Activated CD4-positive, alpha-beta T cell treated with anti-CD3 and anti-CD28 coated beads, Interleukin-2, Interleukin-4, amounts not matched to agents 100 ng/mL and 50 ng/mL, durations not matched to agents 16 hours and 8 hours (primary cell): ENCODE measurements at places on chromosomes 11 and 22.
A peak's percentile ranks its signal among the peaks of the same experiment; 100 is the strongest.

- no peak for DNase-seq
Measured at GRCh38 chr11:22407267-22407666, 69.1 kb downstream of the SLC17A6 start.

DNA sequence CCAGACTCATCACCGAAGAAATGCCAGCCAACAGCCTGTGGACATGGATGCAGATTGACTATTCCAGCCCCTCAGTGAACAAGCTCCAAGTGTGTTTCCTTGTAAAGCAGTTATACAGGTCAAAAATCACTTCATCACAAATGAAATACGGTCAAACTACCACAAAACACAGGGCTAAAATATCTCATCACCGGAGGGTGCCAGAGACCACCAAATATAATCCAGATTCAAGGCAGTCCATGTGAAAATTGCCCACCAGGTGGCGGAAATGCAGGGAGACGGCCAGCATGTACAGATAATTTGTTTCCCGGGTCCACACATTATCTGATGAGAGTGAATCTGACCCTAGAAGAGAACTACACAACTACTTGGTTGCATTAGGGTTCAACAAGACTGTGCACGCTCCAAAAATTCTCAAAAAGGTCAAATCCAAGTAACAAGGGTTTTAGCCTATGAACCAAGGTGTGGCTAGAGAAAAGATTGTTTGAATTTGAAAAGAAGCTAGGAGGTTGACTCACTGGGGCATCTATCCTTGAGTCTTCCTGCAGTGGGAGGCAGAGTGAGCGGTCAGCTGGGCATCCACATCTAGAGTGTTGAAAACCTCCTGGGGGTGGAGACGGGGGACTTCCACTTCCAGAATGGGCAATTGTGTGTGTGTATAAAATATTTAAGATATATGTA lies 71.7 kb downstream of the IGLL5 start:
- peak; percentile 54 for DNase-seq

DNA sequence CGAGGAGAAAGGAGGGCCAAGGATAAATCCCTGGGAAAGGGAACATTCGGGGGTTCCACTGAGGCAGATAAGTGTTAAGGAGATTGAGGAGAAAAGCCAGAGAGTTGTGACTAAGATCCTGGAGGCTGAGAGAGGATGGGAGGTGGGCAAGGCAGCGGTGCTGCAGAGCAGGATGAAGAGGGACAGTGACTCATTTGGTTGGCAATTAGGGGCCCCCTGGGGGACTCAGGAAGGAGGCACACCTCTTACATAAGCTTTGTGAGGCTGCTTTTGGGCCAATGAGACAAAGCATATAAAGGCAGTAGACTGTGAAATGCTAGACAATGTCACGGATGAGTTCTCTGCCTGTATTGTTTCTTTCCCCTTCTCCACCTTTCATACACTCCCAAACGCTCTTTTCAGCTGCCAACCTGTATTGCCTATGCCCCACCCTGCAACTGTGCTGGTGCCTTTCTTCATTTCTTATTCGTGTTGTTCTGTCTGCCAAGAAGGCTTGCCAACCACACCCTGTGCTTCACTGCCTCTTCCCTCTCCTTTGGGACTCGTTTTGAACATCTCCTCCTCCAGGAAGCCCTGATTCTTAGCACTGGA lies 246.8 kb upstream of the KIRREL3 start:
- no peak for DNase-seq

GRCh38 chr11:42713753-42714152 lies 598.0 kb upstream of the API5 start:
- no peak for DNase-seq

GRCh38 chr22:24429411-24430365 lies 2.3 kb downstream of the ADORA2A start:
- DNase-seq: peak; percentile 82

DNA sequence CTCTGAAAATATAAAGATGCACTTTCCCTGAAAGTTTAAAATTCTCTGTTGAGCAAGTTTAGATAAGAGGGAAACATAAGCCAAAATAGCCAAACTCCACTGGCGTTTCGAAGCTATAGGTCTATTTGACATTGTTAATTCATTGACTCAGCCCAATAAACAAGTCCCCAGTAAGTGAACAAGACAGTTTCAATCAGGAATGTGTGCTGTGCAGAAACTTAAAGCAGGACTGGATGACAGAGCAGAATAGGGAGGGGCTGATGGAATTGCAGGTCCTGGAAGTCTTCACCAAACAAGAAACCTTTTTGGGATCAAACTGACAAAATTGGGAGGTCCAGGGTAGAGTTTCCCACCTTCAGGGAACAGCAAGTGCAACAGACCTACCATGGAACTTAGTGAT lies 8.9 kb upstream of the KDM4E start:
- DNase-seq: no peak

DNA sequence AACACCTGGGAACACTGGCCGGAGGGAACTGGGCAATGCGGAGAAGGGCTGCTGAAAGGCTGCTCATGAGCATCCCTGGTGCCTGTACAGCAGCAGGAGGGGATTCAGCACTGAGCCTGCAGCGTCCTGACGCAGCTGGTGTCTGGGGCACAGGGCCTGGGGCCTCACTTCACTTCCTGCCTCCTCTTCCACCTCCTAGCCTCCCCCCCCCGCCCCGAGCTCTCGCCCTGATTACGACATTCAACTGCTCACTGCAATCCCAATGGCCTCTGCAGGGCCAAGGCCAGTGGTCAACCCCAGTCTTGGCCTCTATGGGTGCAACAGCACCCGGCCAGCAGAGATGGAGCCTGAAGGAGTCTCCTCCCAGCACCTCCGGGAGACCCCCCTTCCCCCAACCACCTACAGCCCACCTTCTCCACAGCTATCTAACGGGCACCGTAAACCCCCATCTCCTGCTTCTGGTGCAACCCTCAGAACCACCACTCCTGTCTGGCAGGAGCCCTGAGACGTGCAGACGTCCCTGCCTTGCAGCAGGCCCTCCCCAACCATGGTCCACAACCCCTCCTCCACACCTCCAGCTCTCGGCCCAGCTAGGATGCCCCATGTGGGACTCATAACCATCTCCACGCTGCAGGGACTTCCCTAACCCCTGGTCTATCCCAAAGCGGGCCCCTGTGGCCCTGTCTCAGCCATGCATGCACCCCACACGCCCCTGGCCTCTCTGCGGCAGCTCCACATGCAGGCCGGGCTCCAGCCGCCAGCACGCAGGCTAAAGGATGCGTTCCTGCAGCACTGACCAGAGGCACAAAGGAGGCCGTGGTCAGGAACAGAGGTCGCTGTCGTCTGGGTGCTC lies 38.2 kb downstream of the BRD1 start:
- no peak for DNase-seq

DNA sequence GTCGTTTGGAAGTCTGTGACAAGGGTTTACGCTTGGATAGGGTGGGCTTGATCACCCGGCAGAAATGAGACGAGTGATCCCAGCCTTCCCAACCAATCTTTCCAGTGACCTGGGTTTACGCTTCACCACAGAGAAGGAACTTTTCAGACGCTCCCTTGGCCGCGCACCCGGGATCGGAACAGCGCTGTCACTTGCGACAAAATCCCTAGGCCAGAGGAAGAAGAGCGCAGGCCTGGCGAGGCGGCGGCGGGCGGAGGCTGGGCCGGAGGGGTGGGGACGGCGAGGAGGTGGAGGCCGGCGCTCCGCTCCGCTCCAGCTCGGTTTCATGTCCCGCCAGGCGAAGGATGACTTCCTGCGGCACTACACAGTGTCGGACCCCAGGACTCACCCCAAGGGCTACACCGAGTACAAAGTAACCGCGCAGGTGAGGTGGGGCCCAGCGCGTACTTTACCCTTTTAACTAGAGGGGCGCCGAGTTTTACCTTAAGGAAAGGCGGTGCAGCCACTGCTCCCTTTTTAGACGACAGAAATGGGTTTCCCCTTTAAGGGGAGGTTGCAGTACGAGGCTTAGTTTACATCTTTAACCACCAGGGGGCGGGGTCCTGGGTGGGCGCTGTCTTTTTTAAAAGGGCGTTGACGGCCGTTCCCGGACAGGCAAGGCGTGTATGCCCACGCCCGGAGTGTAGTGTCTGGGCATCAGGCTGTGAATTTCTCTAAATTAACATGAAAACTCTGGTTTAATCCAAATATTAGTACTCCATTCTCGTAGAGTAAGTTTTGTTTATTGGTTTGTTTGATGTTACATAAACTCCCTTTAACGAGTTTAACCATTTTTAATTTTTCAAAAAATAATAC lies at the start of gene SNX15:
TSS of gene SNX15 (plus strand) at position 227 of the 855 bp plus-strand sequence. CDS start at position 326, 99 bp downstream.
- DNase-seq: peak; percentile 97

DNA sequence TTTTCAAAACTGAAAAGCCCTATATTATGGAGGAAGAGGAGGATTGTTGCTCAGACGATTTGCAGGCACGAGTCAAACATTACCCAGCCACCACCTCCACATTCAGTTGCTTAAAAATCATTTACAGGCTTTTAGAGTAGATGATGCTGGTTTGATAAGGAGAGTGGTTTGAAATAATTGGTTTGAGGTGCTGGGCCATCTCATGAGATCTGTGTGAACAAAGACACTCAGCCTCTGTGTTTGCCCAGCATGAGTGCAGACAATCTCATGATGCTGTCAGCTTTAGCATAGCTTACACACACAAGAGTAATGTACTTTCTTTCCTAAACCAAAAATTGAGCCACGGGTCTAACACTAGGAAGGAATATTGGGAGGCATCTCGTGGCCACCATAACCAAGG lies 4.3 kb downstream of the SLC43A3 start:
- DNase-seq: no peak

DNA sequence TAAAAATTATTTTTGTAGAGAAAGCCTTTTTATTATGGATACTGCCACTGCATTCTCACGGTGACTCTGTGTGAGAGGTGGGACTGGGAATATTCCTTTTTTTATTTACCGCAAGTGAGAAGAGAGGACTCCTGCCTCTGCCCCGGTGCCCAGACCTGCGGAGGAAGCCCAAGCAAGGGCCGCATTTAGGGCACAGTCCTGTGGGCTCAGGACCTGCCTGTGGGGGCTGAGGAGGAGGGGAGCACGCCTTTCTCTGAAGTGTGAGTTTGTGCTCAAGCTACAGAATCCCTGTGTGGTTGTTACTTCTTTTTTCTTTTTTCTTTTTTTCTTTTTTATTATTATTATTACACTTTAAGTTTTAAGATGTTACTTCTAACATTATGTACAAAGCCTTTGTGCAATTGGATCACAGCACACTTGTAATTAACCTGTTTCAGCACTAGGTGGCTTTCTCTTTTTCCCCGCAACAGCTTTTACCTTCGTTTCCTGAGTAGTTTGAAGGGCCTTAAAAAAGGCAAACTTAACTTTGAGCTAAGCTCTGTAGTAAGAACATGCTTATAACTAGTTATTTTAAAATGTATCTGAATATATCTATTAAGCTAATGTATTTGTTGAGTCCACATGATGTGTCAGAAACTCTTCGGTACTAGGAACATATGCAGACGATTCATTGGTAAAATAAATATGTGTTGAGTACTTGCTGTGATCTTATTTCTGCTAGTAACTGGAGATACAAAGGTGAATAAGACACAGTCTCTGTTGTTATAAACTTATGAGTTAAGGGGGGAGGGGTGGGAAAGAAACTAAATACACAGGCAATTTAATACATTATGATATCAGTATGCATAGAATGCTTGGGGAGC lies 18.3 kb downstream of the AMOTL1 start:
- DNase-seq: peak; percentile 27

DNA sequence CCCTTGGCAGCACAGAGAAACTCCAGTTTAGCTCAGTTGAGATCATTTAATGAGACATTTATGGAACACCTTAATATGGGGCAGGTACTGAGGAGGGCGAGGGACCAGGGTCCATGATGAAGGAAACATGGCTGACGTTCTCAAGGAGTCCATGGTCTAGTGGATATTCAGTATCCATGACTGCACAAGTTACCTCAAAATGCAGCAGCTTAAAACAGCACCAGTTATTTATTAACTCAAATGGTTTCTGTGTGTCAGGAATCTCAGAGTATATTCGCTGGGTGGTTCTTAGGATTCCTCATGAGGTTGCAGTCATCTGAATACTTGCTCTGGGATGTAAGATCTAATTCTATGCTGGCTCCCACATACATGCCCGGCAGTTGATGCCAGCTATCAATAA lies 346.8 kb downstream of the LARGE1 start:
- no peak for DNase-seq

- peak; percentile 35 for DNase-seq
Measured at GRCh38 chr11:116882386-116882785, 45.0 kb upstream of the APOA1 start.

- DNase-seq: no peak
Measured at GRCh38 chr11:104695065-104695463, 203.2 kb downstream of the CASP12 start.

DNA sequence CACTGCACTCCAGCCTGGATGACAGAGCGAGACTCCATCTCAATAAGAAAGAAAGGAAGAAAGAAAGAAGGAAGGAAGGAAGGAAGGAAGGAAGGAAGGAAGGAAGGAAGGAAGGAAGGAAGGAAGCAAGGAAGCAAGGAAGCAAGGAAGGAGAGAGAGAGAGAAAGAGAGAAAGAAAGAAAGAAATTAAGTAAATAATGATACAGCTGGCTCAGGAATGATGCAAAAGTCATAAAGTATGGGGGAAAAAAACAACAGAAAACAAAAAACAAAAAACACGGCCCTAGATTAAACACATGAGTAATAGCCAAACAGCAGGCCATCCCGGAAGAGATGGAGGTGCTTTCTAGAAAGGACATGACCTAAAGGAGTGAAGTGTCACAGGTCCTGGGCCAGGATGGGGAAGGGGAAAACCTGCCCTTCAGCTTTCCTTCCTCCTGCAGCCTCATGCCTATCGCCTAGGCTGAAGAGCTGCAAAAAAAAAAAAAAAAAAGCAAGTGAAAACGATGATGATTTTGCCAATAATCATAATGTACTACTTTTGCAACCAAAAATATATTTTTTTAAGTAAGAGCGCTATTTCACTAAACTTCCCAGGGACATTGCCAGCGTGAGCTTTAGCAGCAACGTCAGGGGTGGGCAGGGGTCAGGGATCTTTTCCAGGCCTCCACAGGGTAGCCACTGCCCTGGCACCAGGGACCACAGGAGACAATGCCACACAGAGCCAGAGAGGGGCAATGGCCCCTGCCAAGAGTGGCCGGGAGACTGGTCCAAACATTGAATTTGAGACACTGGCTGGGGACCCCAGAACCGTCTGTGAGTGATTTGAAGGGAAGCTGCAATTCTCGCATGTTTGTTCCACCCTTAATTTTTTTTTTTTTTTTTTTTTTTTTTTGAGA lies 28.2 kb upstream of the TMPRSS4 start:
- DNase-seq: peak; percentile 32

GRCh38 chr22:45235101-45235777 lies 5.5 kb downstream of the KIAA0930 start:
- no peak for DNase-seq

- no peak for DNase-seq
Measured at GRCh38 chr22:26055693-26056092, 113.6 kb upstream of the SEZ6L start.

DNA sequence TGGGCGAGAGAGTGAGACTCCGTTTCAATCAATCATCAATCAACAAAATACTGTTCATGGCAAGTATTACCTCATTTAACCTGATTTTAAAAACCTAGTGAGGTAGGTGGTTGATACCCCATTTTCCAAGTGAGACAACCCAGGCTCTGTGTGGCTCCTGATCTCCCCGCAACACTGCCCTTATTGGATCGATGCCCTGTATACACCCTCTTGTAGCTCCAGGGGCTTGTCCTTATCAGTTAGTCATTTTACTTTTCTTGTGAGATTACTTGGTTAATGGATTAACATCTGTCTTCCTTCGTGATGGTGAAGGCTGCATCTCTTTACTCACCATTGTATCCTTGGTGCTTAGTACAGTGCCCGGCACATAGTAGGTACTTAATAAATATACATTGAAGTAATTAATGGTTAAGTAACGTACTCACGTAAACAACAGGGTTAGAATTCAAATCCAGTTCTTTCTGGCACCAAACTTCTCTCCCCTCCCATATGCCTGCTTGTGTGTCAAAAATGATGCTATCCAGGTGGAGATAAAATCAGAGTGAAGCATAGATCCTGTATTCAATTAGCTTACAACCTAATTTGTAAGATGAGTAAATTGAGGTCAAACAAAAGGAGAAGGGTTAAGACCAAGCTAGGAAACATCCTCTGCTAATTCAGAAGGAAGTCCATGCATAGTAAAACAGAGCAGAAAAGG lies 1.8 kb upstream of the PRG2 start:
- DNase-seq: no peak
